ENCODE measurements at places on chromosomes 6 and 20.

DNA sequence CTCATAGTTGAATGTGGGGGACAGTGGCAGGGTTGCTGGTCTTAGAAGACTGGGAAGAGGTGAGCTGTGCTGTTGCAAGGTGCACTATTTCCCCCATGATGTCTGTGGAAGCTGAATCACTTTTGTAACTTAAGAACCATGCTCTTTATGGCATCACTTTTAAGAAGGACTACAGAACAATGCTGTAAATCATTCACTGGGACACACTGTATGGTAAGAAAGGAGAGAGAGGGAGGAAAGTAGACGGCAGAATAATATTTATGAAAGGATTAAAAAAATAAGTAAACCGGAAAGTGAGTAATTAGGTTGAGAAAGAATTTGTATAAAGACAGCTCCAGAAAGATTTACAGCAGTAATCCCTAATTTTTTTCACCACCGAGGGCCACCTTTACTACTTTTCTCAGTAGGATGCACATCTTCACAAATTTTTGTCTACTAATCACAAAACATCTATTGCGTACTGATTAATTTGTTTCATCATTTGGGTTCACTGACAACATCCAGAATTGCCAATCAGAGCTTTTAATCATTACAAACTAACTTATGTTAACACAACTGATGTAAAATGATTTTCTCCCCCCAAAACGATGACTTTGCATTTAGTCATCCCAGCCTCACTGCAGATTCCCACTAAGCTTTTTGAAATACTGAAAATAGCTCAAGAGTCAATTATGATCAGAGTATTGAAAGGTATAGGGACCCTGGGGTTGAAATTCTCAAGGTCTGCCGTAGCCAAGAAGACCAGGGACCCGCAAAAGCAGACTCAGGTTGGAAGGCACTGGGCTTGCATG, 560.7 kb upstream of the NOX3 start:
- no peak for DNase-seq

- no peak for DNase-seq
Observed at GRCh38 chr6:25132934-25133333, 146.2 kb upstream of the CARMIL1 start.

DNA sequence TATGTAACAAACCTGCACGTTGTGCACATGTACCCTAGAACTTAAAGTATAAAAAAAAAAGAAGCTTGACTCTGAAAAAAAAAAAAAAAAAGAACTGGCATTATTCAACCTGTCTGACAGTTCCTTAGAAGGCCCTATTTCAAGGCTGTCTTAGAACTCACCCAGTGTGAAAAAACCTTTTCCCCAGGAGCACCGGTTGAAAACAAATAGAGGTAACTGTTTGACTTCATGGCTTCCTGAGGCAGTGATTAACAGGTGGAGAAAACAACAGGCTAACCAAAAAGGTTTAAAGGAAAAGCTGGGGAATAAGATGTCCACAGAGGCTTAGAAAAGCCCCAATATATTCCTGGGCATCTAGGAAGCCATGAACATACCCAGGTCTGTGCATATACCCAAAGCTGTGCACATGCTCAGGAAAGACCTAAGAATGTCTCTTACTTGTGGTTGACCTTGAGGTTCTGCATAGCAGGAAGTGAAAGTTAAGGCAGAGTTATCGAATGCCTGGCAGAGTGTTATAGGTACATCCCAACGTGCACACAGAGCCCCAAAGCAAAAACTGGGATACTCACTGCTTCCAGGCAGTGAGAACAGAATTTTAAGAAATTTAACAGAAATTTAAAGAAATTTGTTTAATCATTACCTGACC, 7.0 kb downstream of the UQCC1 start:
- no peak for DNase-seq

- DNase-seq, result no peak
Observed at GRCh38 chr6:7902221-7902620, 8.4 kb downstream of the TXNDC5 start.

DNA sequence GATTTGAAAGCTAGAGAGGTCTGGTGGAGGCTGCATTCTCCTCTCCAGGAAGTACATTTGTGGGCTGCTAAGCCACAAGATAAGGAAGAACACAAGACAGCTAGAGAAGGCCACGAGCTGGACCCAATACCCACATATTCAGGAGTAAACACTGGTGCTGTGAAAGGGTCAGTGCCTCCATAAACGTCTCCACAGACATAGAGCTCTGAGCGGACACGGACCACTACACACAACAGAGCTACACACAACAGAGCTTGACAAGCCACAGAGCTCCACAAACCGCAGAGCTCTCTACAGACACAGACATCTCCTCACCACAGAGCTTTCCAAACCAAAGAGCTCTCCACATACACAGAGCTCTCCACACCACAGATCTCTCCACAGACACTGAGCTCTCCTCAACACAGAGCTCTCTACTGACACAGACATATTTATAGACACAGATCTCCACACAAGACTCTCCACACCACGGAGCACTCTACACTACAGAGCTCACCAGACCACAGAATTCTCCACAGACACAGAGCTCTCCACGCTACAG, 51.9 kb downstream of the ERMARD start:
- no peak for DNase-seq

GRCh38 chr6:331622-332521, 39.6 kb downstream of the DUSP22 start:
- no peak for DNase-seq

DNA sequence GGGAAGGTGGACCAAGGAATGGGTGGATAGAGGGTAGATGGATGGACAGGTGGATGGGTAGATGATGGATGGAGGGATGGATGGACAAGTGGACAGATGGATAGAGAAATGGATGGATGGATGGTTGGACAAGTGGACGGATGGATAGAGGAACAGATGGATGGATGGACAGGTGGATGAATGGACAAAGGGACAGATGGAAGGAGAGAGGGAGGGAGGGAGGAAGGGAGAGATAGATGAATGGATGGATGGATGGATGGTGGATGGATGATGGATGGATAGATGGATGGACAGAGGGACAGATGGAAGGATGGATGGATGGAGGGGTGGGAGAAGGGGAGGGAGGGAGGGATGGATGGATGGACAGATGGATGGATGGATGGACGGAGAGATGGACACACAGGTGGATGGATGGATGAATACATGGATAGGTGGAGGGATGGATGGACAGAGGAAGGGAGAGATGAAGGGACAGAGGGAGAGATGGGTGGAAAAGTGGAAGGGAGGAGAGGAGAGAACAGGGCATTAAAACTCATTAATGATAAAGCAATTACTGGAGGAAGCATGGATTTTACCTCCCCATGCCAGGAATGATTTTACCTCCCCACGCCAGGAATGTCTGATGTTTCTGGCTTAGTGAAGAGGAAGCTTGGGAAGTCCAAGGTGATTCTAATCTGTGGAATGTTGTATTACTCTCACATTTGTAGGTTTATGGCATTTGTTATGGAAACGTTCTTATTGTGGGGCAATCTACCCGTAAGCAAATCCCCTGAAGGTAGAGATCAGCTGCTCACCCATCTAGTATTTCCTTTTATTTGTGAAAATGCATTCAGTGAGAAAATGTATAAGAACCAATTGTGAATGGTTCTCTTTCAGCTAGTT, 383.3 kb downstream of the TAF4 start:
- no peak for DNase-seq

- no peak for DNase-seq
Observed at GRCh38 chr6:102902471-102902870, 1509.0 kb downstream of the GRIK2 start.

- DNase-seq, result peak; percentile 4
Observed at GRCh38 chr6:52362443-52363227, 684 bp downstream of the PAQR8 start.

DNA sequence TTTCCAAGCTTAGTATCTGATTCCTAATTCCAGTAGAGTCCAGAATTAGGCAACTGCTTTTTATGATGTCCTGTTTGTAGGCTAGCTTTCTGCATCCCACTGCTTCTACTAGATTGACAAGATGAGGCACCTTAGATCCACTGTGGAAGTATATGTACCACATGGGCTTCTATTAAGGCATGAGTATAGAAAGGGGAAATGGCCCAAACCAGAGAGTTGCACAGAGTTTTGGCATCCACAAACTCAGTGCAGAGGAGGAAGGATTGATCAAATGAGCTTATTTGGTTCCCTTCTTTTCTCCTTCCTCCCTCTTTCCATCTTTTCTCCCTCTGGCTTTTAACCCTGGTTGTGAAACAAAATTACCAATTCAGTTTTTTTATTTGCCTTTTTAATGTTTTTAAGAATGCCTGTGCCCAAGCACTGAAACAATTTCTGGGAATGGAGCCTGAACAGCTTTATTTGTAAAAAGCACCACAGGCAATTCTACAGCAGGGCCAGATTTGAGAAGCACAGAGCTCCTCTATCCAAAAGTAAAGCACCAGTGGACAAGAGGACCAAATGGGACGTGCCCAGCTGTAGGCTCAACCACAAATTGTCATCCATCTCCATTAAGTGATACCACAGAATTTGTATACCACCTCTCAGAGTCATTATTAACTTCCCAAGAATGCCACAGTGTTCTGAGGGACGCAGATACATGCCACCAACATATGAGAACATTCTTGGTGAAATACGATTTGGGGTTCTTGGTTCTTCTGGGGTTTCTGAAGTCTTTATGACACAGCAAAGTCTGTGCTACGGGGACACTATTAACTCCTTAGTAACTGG, 969.1 kb downstream of the KIF16B start:
- no peak for DNase-seq

- no peak for DNase-seq
Observed at GRCh38 chr6:21306546-21306945, 287.0 kb upstream of the SOX4 start.

GRCh38 chr20:33438481-33438880, 5.1 kb downstream of the SNTA1 start:
- no peak for DNase-seq

DNA sequence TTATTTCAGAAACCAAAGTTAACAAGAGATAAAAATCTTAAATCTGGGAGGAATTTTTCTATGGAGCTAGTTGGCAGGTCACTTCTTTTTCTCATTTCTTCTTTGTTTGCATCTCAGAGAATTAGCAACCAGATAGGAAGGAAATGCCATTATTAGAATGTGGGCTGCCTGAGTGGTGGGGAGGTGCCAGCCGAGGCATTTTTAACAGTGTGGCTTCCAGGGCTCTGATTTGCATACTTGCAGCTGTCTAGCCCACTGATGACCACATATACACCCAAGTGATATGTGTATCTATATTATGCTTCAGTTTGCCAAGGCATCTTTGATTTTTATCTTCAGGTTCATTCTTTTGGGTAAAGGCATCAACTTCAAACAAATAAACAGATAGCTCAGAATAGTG, 206.7 kb downstream of the CLIC5 start:
- no peak for DNase-seq

DNA sequence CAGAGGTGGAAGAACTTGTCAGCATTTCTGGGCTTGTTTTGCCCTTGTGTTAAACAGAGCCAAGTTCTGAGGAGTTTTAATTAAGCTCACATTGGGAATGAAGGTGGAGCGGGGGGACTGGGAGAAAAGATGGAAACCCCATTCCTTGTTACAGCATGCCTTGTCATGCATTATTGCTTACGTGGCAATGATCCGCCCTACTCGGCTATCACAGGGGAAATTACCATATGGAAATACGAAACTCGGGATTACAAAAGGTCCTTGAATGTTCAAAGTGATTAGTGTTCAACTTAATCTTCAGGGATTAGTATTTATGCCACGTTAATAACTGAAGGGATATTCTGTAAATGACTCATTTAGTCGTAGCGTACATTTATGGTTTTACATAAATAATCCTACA, 86.4 kb downstream of the MAP3K7 start:
- DNase-seq, result no peak

DNA sequence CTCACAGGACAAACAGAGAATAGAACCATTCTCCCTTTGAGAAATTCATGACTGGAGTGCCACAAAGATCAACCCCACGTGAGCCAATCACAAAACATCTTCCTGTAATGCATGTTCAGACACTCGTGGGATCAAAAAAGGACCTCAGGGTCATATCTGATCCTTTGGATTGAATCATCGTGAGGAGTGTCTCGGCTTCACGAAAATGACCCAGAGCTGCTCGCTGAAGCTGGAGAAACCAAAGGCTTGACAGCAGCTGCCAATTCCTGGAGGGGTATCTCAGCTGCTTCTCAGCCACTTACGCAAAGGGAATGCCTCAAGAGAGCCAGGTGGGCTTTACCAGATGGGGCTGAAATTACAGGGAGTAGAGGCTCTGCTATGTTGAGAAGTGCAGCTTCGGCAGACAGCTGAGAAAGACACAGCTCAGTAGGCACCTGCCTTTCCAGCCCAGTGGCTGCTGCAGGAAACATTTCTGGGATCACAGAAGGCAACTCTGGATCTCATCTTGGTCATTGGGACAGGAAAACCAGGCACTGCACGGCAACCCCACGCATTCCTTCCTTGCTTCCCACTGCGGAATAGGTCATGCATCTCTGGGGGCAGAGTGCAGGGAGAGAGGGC, 813.1 kb downstream of the KIF16B start:
- DNase-seq, result no peak

DNA sequence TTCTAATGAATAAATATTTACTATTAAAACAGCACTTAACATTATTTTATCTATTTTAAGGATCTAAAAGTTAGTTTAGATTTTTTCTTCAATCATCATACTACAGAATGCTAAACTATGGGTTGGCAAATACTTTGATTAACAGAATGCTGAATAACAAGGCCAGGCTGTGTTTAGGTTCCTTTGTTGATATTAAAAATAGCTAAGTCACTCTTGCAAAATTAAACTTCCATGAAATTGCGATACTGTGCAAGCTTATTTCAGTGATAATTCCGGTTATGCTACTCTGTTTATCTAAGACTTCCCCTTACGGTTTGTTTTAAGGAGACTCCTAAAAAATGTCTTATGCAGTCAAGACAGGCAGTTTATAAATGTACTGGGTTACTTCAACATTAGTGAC, 2.8 kb downstream of the RNF24 start:
- no peak for DNase-seq

DNA sequence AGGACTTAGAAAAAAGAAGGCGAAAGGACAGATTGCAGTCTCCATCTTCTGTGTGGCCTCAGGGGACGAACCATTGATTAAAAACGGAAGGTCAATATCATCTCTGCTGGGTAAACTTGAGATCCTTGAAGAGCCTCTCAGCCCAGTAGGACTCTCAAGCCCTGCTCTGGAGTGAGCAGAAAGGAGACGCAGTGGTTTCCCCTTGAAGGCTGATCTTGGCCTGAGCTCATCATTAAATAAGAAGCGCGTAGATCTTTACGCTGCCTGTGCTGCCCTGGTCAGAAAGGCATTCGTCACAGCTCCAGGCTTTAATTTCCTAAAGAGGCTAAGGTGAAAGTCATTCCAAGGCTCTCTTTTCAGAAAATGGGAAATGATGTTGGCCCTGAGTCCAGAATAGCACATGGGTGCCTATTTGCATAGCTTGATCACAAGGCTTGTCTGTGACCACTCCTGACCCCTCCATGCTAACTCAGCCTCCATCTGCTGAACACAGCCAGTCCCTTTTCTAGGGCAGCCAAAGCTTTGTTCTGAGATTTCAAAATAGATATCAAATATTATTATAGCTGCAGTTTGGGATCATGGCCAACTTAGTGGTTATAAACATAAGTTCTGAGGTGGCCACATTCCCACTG, 29.3 kb upstream of the XRN2 start:
- DNase-seq, result no peak

DNA sequence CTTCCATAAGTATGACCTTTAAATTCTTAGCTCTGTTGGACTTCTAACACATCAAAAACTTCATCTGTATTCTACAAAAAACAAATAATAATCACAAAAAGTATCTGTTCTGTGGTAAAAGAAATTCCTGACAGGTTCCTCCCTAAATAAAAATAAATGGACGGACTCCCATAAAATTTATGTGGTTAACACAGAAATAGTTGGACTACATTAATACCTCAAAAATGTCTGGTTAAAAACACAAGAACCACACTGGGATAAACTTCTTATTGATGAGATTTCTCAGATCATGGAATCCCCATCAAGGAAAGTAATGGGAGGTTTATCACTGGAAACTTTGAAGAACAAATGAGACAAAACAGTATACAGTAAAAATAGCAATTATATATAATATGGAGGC, 172.4 kb downstream of the MOXD1 start:
- DNase-seq, result no peak
